ENCODE measurements at places on chromosomes 2 and 18.
A peak's percentile ranks its signal among the peaks of the same experiment; 100 is the strongest.

DNA sequence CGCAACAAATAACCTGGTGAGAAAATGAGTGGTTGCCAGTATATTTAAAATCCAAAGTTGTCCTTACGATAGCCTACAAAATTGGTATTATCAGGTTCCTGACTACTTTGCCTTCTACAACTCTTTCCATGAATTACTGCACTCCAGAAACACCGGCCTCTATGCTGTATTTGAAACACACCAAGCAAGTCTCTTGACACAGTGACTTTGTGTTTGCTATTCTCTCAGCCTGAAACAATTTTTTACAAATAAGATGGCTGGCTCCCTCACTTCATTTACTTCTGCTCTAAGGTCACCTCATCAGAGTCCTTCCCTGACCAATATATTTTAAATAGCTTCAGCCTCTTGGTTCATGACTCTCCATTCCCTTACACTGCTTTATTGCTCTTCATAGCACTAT lies 12.2 kb downstream of the KANSL1L start:
- DNase-seq: no peak

GRCh38 chr2:61334466-61334865 lies 136.4 kb downstream of the USP34 start:
- DNase-seq: no peak

DNA sequence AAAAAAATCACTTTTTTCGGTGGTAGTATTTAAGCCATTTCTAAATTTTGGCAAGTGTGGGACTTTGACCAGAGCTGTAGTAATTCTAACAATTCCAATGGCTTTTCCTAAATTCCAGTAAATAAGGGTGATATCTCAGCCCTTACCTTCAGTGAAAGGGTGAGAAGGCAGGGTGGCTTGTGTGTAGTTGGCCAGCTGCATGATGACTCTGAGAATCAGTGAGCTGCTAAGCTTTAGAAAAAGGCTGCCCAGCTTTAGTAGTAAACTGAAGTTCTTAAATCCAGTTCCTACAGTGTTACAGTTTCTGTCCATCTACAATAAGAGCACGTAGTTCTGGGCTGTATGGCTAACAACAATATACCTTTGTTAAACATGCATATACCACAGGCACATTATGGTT lies 42.0 kb downstream of the OXER1 start:
- DNase-seq: no peak

DNA sequence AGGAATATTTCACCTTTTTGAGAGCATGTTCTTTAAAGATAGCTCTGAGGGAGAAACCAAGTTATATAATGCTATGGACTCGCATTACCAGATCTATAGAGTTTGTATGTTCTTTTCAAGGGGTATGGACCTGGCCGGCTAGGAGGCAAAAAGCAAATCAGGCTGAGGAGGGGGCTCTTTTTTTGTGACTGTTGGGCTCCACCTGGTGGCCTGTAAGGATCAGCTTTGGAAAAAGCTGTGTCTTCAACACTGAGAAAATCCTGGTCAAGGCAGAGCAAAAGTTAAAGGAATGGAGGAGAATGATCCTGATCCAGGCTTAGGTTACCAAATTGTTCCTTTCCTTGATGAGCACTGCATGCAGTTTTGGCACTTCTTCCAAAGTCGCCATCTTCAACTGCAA lies 180.5 kb downstream of the DIS3L2 start:
- DNase-seq: no peak

DNA sequence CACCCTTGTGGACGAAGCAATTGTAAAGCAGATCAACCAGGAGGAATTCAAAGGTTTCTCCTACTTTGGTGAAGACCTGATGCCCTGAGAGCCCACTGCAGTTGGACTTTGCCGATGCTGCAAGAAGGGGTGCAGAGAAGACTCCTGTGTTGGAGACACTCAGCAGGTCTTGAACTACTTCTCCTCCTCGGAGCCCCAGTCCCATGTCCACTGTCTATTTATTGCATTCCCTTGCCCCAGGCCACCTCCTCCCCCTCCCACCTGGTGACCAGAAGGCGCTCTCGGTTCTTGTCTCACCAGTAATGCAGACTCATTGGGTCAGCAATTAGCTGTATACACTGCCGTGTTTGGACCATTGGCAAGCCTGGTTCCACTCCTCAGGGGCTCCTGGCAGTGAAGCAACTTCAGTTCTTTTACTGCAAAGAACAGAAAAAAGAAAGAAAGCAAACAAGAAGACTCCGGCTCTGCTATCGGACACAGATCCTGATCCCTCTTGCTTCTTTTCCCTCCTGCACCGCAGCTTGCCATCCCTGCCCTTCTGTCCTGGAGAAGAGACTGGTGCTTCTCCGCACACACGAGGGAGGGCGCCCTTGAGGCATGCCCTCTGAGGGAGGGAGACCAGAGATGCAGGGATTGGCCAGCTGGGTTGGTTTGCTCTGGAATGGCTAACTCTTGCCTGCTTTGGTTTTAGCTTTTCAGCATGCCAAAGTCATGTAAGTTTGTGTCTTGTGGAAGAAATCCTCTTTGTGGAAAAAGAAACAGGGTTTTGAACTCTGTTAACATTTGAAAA lies 112.2 kb upstream of the EPAS1 start:
- no peak for DNase-seq

DNA sequence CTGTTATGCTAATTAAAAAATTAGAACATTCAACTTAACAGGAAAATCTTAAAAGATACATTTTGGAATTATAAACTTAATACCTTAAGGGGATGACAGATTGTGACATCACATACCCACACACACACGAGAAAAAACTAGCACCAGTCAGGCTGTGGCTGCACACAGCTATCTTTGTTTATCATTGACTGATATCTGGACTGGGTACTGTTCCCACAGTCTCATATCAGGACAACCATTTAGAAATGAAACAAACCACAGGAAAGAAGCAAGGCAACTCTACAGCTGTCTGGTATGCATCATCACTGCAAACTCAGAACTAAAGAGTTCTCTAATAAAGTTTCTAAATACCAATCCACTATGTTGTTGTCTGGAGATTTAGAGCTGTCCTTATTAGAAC lies 210.9 kb upstream of the SMAD7 start:
- no peak for DNase-seq

DNA sequence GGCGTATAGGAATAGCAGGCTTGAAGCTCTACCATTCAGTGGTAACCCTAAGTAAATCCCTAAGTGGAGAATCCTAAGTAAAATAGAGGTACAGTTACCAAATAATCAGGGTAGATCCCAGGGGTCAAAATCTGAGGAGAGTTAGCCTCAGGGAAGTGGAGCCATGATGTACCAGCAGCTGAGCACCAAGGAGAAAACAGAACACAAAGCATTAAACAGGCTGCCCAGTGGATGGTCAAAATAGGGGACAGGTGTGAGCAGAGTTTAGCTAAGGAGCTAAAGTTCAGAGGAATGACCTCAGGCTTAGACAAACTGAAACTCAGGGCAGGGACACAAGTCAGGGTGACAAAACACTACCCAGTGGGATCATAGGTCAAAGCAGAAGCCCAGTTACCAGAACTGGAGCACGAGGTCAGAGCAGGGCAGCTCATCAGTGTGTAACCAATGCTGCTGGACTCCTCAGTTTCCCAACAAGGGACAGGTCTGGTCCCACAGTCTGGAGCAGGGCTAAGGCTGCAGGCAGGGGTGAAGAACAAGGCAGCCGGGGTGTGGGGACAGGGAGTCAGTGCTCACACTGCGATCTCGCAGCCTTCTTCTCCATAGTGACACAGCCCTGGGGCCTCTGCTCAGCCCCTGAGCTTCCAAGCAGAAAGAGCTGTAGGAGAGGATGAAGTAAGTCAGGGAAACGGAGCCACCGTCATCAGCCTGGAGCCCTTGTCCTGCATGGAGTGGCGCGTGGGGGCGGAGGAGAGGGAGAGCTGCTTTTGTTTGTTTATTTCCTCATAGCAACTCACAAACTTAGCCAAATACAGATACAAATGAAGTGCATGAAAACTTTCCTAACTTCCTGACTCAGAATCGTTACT lies 264.0 kb downstream of the MREG start:
- no peak for DNase-seq

GRCh38 chr2:178101321-178102079 lies 10.7 kb upstream of the RBM45 start:
- DNase-seq: no peak

DNA sequence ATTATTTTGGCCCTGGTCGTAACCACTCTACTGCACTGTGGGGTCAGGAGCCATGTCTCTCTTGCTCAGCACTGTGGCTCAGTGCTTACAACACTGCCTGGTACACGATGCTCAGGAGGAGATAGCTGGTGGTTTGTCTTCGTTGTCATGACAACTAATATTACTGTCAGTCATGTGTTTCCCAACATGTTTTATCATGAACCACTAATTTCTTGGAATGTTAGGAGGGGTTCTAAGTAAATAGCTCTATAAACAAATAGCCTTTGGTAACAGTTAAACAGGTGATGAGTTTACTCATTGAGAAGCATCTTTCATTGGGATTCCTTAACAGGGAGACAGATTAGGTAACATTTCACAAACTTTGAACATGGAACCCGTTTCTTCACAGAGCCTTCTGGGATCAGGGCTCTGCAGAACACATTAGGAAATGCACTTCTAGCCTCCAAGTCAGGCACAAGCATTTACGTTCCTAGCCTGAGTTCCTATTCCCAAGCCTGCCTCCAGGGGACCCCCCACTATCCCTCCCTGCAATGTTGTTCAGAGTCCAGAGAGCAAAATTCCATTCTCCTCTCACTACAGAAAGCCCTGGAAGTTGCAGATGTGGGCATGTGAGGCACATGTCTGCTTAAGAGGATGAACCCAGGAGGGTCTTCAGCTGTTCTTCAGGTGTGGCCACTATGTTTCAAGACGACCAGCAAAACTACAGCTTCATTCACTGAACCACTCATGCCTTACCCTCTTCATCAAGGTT lies 6.4 kb upstream of the RBM44 start:
- DNase-seq: no peak

- DNase-seq: no peak
These were observed 52.2 kb upstream of the ABCA12 start for GRCh38 chr2:215190588-215190987.

DNA sequence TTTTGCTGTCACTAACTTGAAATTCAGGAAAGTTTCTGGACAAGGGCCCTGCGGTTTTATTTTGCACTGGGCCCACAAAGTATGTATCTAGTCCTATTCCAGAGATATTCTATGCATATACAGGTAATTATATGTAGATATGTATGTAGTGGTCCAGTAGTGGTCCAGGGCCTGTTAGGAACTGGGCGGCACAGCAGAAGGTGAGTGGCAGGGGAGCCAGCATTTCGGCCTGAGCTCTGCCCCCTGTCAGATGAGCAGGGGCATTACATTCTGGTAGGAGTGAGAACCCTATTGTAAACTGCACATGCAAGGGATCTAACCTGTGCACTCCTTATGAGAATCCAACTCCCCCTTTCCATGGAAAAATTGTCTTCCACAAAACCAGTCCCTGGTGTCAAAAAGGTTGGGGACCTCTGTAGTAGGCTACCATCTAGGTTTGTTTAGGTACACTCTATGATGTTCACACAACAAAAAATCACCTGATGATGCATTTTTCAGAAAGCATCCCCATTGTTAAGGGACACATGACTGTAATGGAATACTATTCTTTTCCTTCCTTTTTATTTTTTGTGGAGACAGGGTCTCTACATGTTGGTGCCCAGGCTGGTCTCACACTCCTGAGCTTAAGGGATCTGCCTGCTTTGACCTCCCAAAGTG lies 2.8 kb upstream of the PPP4R3B start:
- DNase-seq: no peak

- no peak for DNase-seq
These were observed 12.3 kb downstream of the ARID5A start for GRCh38 chr2:96548558-96549465.

DNA sequence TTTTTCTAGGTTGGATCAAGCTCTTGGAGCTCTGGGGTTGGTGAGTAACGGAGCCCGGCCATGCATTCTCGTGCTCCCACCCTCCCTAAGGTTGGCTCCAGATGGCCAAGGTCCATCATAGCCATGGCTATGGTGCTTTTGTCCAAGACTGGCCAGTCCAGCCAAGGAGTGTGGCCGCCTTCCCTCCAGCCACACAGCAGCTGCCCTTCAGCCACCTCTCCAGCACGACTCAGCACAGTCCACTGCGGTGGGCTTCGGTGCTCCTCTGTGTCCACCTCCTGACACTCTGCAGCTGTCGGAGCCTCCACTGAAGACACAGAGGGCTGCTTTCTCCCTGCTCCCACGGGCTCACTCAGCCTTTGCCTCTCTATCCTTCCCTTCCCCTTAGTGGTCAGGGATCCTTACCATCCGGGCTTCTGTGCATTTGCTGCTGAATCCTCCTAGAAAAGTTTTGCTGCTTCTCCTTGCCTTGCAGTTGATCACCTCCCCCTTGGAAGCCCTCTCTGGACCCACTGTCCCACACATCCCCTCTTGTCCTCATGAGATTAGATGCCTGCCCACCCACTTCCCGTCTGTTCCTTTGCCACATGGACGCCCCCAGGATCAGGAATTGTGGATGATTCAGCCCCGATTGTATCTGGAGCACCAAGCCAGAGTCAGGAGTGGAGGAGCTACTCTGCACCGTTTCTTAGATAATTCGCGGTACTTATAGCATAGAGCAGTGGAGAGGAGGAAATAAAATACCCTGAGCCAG lies 177.1 kb upstream of the COPS8 start:
- DNase-seq: no peak

- no peak for DNase-seq
These were observed 662.3 kb downstream of the IRS1 start for GRCh38 chr2:226137201-226137811.

- DNase-seq: no peak
These were observed 55.6 kb upstream of the TEX51 start for GRCh38 chr2:126843081-126843480.

DNA sequence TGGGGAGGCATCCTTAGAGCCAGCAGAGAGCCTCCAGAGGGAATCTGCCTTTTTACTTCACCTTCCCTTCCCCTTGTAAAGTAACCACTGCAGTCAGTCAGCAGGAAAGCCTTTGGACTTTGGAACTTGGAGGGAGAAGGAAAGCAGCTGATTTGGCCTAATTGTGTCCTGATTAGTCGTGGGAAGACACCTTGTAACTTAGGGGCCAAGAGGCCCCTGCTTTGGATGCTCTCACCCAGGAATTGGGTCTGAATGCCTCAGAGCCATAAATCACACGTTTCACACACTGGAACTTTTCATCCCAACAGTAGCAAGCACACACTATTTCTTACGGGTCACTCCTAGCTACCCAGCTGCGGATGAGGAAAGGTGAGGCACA lies 81.0 kb upstream of the PPM1B start:
- no peak for DNase-seq

DNA sequence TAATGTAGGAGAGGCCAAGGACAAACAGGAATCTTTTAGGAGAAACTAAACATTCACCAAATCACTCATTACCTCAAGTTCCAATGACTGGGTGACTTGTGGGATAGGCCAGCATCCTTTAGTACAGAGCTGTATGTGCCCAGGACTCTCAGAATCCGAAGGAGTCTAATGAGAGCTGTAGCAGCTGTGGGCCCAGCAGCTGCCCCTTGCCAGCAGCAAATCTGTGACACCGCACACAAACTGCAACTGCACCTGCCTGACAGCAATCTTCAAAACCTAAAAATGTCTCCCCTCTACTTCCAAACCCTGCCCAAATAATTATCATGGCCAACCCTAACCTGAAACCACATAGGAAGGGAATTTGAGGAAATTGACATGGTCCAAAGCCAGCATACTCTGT lies 44.5 kb upstream of the ACVR2A start:
- no peak for DNase-seq

GRCh38 chr2:70888923-70889715 lies 46.6 kb upstream of the ATP6V1B1 start:
- peak; percentile 69 for DNase-seq

GRCh38 chr2:225091336-225091735 lies 49.1 kb upstream of the DOCK10 start:
- DNase-seq: no peak

- no peak for DNase-seq
These were observed 23.4 kb downstream of the ARHGAP15 start for GRCh38 chr2:143152637-143153036.

Measured in NCI-H1417 treated with DMSO at 0.1 percent for 48 hours (cell line).